Activated CD8-positive, alpha-beta memory T cell treated with anti-CD3 and anti-CD28 coated beads, Interleukin-2, amount 50 U/mL, for 4 hours (primary cell): ENCODE measurements at places on chromosomes 13 and 19.

- DNase-seq: peak; percentile 86
Measured at GRCh38 chr19:46728693-46729339, 11.9 kb upstream of the PRKD2 start.

- DNase-seq: no peak
Measured at GRCh38 chr13:107035778-107036177, 467.8 kb upstream of the ARGLU1 start.

DNA sequence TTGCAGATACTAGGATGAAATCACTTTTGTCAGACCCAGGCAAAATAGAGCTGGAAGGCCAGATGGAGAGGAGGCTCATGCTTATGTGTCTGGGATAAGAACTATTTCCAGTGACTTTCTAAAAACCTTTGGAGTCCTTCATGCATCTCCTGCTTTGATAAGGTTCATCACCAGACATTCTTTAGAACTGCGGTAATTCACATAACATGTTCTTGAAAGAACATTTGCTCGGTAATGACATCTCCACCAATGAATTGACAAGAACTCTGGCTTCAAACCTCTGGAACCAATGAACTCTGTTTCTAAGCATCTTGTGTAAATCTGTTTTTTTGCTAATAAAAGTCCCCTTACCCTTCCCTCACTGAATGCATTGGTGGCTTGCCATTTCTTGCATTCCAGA, 112.0 kb upstream of the KL start:
- DNase-seq: no peak

DNA sequence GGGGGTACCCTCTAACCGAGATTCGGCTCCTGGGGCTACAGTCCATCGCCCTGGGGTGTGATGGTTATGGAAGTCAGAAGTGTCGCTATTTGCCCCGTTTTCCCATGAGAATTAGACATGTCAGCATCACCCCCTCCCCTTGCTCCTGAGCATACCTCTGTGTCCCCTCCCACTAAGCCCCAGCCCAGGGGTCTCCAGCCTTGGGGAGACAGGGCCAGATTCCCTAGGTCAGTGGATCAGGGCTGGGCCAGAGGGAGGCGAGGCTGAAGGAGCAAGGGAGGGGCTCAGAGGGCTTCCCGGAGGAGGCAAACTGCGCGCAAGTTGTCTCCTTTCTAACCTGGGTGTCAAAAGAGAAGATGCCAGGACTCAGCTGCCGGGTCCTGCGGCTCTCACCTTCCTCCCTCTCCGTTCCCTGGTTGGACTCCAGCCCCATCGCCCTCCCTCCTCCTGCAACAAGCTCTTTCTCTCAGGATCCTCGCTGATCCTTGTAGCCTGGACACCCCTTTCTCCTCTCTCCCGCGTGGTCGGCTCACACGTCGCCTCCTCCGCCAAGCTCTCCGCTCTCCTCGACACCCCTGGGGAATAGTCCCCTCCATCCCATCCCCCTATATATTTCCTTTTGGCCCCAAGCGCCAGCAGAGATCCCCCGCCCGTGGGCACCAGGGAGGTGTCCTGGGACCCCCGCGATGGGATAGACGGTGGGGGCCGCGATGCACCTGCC, 459 bp upstream of the TMEM59L start:
- DNase-seq: no peak

- DNase-seq: no peak
Measured at GRCh38 chr13:97196340-97196739, 25.8 kb upstream of the MBNL2 start.

DNA sequence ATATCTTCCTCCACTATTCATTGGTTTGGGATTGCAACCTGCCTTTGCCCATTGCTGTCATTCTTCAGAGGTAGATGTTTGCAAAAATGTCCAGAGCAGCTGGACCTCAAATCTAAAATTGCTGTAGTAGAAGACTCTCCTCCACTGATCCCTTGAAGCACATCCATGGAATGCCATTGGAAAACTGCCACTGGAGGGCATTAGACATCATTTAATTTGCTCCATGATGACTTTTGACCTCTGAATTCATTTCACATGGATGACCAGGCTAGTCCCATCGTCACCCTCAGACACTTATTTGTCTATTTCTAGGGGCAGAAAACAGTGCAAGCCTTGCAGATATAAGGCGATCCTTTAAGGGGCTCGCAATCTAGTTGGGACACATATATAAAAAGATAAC, 33.9 kb upstream of the FLT1 start:
- no peak for DNase-seq

DNA sequence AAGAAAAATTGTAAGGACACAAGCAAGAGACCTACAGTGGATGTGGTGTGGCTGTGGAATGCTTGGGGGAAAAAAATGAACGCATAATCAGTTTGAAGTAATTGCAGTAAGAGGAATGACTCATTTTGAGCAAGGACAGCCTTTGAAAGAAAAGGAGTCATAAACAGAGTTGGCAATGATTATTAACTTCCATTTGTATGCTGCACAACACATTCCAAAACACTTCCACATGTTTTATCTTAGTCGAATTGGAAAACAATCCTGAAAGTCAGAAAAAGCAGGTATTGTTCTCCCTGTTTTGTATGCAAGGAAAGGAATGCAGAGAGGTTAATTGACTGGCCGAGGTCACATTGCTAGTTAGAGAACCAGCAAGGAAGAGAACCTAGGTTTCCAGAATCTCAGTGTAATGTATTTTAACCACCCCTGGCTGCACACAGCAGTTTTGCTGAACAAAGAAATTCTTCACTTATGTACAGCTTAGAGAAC, 630.0 kb upstream of the MIR17HG start:
- no peak for DNase-seq

DNA sequence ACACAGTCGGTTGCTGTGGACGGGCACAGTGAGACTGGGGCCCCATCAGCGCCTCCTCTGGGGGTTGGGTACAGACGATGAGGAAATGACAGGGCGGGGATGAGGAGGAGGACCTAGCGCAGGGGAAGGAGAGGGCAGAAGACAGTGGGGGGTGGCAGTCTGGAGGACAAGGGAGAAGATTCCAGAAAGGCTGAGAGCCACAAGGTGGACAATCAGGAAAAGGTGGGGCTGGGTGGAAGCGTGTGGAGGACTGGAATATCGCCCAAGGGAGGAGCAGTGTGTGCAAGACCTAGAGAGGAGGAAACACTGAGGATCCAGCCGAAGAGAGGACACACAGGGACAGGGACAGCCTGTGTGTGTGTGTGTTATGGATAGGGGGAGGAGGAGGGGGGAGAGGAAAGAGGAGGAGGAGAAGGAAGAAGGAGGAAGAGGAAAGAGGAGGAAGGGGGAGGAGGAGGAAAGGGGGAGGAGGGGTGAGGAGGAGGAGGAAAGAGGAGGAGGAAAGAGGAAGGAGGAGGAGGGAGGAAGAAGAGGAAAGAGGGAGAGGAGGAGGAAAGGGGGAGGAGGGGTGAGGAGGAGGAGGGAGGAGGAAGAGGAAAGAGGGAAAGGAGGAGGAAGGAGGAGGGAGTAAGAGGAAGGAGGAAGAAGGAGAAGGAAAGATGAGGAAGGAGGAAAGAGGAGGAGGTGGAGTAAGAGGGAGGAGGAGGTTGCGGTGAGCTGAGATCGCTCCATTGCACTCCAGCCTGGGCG, 15.8 kb upstream of the GARIN5A start:
- no peak for DNase-seq
